Stimulated activated effector memory CD8-positive, alpha-beta T cell treated with anti-CD3 and anti-CD28 coated beads, Interleukin-12 subunit alpha, Interleukin-12 subunit beta, amount 100 ng/mL, for 72 hours (primary cell): ENCODE measurements at places on chromosomes 3 and 15.

GRCh38 chr3:153972862-153973261, 148.3 kb upstream of the ARHGEF26 start:
- no peak for DNase-seq

DNA sequence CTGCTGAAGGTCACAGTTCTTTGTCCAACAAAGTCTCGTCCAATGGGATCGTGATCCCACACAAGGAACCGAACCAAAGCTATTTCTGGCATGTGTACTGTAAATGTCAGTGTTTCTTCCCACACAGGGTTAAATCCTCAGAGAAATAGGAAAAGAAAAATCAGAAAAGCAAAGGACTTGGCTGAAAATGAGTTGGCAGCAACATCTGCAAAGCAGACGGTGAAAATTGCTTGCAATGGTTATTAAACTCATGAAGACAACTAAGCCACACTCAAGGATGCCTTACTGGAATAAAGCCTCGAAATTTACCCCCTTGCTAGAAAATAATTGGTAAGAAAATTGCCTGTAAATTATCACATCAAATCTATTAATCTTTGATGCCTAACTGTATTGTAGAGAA, 195.2 kb upstream of the STRIT1 start:
- DNase-seq = no peak

DNA sequence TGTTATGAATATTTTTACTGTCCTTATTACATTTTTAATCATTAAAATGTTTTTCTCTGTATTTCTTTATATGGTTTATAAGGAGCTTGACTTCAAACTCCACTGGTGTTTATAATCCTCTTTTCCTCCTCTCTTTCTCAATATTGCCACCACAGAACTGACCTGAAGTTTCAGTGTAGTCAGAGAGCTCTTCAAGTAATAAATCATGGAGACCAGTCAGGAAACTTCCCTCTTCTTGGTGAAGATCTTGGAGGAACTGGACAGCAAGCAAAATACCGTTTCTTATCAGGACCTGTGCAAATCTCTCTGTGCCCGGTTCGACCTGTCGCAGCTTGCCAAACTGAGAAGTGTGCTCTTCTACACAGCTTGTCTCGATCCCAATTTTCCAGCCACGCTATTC, 23.8 kb downstream of the MINAR1 start:
- no peak for DNase-seq

GRCh38 chr15:101617390-101617965, 34.7 kb downstream of the TM2D3 start:
- DNase-seq = no peak

DNA sequence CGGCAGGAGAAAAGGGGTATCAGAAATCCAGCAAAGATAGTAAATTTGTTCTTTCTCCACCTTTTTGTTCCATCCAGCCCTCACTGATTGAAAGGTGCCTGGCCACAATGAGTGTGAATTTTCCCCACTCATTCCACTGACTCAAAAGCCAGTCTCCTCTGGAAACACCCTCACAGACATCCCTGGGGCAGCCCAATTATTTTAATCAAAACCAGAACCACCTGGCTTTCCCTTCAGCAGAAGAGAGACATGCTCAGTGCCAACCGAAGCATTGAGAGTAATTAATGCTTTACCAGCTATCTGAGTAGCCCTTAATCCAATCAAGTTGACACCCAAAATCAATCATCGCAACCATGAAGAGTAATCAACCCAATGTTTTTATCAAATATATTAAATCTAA, 1129.6 kb upstream of the GBE1 start:
- DNase-seq = no peak

GRCh38 chr3:16533928-16534574, 20.6 kb upstream of the RFTN1 start:
- peak; percentile 12 for DNase-seq

DNA sequence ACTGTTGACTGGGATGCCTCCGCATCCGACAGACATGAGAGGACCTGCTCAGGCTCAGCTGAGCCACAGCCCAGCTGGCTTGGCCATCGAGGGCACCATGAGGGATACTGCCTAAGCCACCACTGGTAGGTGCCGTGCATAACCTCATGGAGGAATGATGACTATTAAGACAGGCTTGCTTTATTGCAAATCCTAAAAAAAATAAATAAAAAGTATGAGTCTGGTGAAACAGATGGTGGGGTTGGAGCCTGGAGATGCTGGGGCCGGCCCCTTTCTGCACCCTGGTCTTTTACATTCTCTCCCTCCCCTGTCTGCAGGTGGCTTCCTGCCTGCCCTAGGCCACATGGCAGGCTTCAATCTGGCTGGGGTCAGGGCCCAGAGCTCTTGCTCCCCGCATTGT, 24.0 kb upstream of the RAD18 start:
- DNase-seq = no peak

DNA sequence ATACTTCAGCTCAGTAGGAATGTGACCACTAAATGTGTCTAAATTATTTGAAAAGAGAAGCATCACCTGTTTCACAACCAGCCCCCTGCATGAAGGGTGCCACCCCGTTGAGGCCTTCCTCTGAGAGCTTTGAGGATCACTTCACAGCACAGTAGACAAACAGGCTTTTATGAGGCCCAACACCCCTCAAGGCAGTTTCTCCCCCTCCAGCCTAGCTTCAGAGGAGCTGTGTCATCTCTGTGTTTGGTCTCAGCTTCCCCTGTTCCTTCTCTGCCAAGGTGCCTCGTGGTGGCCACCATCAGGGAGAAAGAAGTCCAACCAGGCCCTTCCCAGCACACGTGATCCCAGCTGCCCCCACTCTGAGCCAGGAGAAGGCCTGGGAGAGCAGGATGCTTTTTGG, 21.6 kb upstream of the DUSP7 start:
- no peak for DNase-seq

- DNase-seq = no peak
These were observed 43.3 kb downstream of the RBMS3 start for GRCh38 chr3:29324180-29324651.

GRCh38 chr3:49553324-49553691, 969 bp upstream of the BSN start:
- DNase-seq = no peak

GRCh38 chr3:119631516-119631915, 28.9 kb downstream of the POPDC2 start:
- DNase-seq = no peak

GRCh38 chr3:128573707-128574162, 76.9 kb downstream of the RPN1 start:
- no peak for DNase-seq

DNA sequence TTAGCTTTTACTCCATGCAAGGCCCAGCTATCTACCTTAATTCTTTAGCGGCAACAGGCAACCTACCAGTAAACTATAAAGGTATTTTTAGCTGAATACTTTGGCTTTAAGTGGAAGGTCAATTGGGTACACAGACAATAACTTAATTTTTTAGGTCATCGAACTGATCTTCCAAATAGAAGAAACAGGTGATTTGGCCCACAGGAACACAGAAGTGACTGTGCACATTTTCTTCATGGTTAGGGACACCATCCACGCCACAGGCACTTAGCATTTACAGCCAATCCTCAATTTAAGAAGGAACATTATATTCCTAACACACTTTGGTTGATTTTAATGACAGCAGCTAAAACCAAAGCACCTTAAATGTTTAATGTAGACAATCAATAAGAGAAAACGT, 1.9 kb downstream of the ARPP19 start:
- DNase-seq = no peak

DNA sequence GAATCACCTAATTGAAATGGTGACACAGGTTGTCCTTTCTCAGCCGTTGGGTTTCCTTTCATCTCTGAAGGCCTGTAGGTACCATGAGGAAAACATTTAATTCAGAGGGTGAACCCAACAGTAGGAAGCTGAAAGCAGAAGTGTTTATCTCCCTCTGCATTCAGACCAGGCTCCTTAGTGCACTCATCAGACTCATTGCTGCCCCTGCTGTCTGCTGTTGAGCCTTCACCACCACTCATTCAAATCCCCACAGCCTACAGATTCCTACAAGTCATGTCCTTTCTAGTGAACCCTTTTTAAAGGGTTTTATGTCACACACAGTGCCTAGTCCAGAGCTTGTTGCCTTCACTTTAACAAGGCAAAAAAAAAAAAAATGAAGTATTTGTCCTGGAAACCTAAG, 13.4 kb downstream of the WDR48 start:
- peak; percentile 58 for DNase-seq

- DNase-seq = no peak
These were observed 189.1 kb upstream of the ALCAM start for GRCh38 chr3:105177576-105177975.

GRCh38 chr3:175015056-175015635, 156.0 kb downstream of the NAALADL2 start:
- no peak for DNase-seq

DNA sequence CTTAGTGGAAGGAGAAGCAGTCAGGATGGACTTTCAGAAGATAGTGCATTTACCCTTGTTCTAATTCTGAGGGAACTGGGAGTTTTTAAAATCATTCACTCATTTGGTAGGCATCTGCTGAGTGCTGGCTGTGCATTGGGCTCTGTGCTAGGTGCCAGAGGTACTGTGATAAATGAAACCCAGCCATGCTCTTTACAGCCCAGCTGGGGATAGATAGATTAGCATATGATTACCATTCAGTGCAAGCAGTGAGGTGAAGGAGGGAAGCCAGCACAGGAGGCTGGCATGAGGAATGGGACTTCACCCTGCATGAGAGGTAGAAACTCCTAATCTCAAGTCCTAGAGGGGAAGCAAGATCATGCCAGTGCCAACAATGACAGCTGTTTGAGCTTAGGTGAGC, 361.9 kb upstream of the TRIM42 start:
- no peak for DNase-seq

DNA sequence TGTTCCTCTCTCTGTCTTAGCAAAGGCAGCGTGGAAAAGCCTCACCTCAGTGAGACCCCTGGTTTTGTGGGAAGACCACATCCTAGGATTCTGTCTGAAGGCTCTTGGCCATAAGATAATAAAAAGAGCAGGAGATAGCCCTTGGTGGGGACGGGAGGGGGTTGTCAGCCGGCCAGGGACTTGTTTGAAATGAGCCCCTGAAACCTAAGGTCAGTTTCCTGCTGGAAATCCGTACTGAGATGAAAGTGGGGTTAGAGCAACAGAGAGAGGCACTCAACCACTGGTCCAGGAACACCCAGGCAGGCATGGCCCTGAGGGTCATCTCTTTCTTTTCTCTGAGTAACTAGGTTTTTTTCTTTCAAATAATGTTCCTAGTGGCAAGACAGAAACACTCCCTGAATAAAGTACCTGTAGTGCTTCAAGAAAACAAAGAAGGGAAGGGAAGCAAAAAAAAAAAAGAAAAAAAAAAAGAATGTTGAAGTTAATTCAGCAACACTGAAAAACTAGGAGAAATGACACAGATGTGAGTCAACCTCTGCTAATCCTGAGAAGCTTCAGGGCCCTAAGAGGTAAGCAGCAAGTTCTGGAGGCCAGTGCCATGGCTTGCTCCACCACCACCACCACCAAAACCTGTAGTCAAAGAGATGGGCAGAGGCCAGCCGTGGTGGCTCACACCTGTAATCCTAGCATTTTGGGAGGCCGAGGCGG, 3.2 kb downstream of the ITGB5 start:
- DNase-seq = no peak

GRCh38 chr3:196163666-196164493, 47.3 kb downstream of the ZDHHC19 start:
- no peak for DNase-seq

DNA sequence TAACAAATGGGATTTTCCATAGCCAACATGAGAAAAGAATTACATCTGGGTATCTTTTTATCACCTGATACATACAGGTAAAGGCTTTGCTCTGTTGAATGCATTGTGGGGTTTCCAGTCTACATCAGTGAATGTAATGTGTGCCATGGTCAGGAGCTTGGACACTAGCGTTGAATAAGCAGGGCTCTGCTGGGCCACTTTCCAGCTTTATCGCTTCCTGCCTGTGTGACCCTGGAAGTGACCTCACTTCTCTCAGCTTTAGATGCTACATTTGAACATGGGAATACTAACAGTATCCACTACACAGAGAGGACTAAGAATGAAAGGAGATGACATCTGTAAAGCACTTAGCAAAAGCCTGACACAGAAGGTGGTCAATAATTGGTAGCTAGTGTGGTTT, 40.1 kb downstream of the TTC23 start:
- no peak for DNase-seq

- no peak for DNase-seq
These were observed 77.5 kb downstream of the ESYT3 start for GRCh38 chr3:138511945-138512344.

GRCh38 chr3:180684807-180685206, 5.5 kb upstream of the CCDC39 start:
- no peak for DNase-seq

DNA sequence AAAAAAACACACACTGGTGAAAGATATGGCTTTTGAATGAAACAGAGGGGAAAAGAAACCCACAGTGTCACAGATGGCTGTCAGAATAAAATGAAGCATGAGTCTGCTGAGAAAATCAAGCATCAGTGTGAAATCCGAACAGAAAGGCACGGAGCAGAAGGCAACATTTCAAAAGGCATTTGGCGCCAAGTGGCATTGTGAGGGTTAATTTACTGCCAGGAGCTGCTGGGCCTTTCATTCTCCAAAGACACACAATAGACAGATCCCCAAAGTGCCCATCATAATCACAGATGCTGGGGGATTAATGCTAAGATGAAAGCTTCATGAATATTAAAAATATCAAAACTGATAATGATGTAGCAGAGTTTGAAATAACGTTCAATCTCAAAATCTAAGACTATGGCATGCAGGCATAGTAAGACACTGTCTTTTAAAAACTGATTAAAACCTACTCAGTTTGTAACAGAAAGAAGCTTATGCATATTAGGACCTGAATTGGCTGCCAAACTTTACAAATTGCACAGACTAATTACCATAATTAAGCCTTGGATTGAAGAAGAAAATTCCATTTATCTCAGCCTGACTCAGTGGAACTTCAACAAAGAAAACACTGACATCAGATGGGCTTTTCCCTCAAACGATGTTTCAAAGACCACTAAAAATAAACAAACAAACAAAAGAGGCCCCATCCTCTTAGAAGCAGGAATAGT, 589.2 kb downstream of the ROBO1 start:
- DNase-seq = no peak

DNA sequence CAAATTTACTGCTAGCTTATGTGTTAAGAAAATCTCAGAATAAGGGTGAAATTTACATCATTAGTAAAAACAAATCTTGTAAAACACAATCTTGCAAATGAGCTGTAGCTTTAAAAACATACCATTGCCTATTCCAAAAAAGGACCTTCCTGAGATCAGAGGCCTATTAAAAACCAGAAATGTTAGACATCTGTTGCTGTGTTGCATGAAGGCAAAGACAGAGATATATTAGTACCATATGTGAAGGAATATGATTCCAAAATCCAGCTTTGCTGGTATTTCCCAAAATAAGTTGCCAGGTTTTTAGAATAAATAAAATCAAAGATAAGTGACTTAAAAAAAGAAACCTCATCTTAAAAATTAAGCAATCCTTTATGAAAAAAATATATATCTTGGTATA, 504.1 kb upstream of the CDIN1 start:
- no peak for DNase-seq
